ENCODE measurements at places on chromosomes 3 and 15.
A peak's percentile ranks its signal among the peaks of the same experiment; 100 is the strongest.

- DNase-seq, result no peak
Observed at GRCh38 chr15:60758961-60759729, 280.2 kb upstream of the ICE2 start.

GRCh38 chr3:124793054-124793739 lies 62.9 kb downstream of the UMPS start:
- no peak for DNase-seq

GRCh38 chr3:150737874-150738679 lies 24.9 kb downstream of the SIAH2 start:
- DNase-seq, result no peak

DNA sequence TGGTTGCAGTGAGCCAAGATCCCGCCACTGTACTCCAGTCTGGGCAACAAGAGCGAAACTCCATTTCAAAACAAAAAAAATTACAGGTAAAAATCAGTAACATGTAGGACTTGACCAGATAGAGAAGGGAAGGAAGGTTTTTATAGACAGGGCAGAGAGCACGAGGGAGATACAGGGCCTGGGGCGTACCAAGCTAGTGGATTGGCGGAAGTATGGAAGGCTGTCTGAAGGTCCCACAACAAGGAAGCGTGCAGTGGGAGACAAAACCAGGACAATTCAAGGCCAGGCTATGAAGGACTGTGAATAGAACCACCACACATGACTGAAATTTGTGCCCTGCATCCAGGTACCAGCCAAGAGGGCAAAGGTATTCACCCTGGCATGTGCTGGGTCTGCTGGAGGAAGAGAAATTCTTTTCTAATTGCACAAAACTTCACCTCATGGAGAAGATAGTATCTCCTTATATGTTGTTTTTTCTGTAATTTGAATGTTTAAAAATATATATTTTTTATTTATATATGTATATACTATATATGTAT lies 33.0 kb upstream of the BCL2A1 start:
- DNase-seq, result no peak

DNA sequence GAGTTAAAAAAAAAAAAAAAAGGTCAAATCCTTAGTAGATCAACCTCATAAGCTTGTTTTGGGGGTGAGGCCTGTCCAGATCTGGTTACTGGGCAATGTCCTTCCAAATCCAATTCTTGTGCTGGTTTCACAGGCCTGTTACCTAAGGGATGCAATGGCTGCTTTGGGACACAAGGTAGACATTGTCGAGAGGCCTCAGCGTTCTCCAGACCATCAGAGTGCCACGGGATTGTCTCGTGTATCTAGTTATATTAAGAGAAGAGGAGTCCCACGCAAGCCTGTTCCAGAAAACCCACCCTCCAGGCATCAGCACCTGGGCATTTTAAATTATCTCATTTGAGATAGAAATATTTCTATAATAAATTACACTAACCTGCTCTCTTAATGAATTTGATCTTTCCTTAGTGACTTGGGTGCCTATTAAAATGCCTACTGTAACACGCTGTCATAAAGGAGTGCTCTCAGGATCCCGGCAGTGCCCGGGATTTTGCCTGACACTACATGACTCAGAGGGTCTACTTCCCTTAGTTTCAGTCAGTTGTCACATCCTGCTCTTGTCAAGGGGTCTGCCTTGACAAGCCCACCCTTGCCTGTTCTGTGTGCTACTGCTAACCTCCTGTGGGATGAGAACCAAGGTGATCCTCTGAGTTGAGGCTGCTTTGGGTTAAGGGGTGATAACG lies 116.0 kb downstream of the LIPC start:
- DNase-seq, result no peak

GRCh38 chr3:129467932-129468331 lies 27.9 kb downstream of the IFT122 start:
- DNase-seq, result no peak

- no peak for DNase-seq
Observed at GRCh38 chr3:149291178-149291577, 42.3 kb downstream of the TM4SF18 start.

DNA sequence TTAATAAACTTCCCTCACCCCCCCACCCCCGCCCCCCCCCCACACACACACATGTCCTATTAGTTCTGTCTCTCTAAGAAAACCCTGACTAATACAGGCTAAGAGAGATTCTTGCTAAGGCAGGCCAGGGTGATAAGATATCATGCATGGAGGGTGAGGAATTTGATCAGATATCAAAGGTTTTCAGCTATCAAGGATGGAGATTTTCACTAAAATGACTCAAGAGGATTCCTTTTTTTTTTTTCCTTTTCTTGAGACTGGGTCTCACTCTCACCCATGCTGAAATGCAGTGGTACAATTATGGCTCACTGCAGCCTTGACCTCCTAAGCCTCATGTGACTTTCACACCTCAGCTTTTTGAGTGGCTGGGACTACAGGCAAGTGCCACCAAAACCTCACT lies 14.9 kb upstream of the SENP7 start:
- no peak for DNase-seq

DNA sequence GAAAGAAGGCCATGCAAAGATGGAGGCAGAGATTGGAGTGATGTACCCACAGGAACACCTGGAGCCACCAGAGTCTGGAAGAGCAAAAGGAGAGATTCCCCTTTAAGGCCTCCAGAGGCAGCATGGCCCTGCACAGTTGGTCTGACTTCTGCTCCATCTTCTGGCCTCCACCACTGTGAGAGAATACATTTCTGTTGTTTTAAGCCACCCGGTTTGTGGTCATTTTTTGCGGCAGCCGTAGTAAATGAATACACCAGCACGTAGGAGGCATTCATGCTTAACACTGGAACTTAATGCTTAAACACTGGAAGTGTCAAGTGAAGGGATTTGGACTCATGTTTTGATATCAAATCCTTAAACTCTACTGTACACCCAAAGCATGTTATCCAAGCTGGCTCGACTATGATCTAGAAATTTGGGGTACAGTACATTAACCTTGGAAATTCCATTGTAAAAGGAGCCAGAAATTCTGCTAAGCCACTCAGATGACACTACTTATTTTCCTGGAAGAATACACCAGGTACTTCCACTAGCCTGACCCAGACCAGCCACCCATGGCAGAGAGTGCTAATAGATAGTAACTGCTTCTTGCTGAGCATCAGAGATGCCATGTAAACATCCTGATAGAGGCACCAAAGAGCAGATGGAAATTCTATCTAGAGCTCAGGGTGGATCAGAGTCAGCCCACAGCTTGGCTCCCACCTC lies 190.9 kb downstream of the ADAMTS9 start:
- no peak for DNase-seq

GRCh38 chr15:96336108-96336595 lies 5.7 kb downstream of the NR2F2 start:
- no peak for DNase-seq

DNA sequence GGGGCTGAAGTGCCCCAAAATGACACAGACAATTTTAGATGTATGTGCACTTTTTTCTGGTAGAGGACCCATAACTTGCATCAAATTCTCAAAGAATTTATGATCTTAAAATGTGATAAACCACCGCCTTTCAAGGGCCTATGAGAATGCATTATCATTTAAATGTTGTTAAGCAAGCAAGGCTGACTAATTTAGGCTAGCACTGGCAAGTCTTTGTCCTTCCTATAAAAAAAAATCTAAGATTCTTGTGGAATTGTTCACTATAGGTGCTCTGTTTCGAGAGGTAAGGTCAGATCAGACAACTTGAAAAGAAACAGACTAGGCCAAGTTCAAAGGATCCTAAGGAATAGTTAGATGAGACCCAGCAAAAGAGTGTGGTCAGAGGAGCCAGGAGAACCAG lies 128.9 kb upstream of the PHLDB2 start:
- DNase-seq, result no peak

DNA sequence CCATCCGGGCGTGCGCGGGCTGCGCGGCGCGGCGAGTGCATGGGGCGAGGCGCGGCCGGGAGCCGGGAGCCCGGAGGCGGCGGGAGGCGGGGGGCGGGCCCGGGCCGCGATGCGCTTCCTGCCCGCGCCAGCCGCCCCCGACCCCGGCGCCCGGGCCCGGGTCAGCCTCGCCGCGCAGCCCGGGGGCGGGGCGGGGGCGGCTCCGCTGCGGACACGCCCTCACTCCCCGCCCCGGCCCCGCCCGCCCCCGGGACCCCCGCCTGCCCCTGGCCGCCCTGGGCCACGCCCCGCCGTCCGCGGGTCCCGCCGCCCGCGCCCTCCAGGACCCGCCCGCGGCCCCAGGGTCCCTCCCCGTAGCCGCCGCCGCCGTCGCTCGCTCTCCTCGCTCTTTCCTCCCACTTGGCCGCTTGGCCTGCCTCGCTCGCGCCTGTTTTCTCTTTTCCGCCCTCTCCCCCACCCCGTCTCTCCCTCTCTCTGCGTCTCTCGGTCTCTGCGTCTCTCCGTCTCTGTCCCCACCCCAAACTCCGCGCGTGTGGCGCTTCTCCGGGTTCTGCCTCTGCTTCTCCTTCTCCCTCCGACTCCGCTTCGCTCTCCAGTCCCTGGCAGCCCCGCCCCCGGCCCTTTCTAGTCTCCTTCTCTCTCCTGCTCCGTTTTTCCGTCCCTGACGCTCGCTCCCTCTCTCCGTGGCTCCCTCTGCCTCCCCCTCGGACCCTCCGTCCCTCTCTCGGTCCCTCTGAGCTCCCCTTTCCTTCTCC lies at the start of gene PLXND1:
TSS of gene PLXND1 (minus strand) at position 41 of the 755 bp plus-strand sequence. CDS start at position 4, 37 bp downstream.
- DNase-seq, result no peak

DNA sequence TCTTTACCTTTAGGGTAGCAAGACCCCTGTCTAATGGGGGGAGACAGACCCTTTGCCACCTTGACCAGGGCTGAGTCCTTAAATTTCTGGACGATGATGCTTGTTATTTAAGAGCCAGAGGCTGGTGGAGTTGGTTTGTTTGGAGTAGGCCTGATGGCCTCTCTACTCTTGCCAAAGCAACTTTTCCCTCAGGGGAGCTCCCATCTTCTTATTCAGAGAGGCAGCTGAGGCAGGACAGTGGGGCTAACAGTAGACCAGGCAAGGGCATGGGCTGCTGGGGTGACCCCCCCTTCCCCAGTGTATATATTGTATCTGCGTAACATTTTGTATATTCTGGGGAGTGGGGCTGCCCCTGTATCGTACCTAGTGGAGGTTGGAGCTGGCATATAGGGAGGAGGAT lies 10.3 kb downstream of the RPS17 start:
- no peak for DNase-seq

GRCh38 chr3:71395927-71396695 lies 187.4 kb downstream of the FOXP1 start:
- DNase-seq, result no peak

GRCh38 chr3:156826896-156827882 lies 1.0 kb downstream of the LEKR1 start:
- no peak for DNase-seq

GRCh38 chr15:92025706-92026270 lies 172.3 kb downstream of the SLCO3A1 start:
- DNase-seq, result no peak

GRCh38 chr15:27017168-27017809 lies 46.3 kb downstream of the GABRG3 start:
- DNase-seq, result peak; percentile 7
